ENCODE measurements at places on chromosomes 5 and 9.

DNA sequence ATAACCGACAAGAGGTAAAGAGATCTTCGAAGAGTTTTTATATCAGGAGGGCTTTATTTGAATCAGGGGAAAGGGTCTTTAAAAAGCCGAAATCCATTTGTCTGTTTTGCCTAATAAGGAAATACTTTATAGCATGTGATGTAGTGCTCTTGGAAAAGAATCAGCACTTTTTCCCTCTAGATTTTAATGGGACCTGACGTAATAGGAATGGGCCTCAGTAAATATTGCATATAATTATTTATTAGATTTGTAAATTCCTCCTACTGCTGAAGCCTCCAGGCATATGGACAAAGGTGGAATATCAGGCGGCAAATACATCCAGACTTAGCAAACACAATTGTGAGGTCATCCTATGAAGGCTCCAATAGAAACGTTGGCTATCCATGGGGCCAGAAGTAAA lies 50.9 kb downstream of the ACTBL2 start:
- no peak for DNase-seq

GRCh38 chr5:138849439-138849838 lies 25.7 kb downstream of the LRRTM2 start:
- no peak for DNase-seq

DNA sequence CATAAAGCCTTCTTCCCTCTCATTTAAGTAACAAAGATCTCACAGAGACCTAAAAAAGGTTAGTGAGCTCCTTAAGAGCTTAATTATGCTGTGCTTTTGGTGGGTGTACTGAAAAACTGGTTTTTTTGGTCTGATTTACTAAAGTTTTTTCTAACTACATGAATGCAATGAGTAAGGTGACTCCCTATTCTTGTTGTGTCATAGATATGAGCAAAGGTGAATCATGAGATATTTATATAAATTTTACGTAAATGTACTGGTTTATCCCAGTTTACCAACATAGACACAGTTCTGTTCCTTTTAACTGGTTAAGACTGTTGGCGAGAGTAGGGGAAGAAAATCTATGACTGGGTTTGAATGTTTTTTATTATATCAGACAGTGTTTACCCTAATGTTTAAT lies 250.5 kb downstream of the NR2F1-AS1 start:
- DNase-seq: no peak

DNA sequence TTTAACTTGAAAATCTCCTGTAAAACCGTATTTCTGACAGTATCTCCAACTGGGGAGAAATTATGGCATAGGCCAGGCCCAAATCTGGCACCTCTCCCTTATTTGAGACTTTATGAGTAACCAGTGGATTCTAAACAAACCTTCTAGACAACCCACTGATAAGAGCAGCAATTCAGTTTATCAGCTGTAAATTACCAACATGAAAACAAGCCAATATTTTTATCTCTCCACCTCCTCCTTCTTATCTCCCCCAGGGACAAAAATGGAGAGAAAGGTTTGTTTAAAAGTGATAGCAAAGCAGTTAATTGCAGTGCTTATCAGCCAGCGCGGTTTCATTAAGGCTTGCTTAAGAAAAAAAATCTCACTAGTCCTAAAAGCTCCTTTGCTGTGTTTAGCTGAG lies 53.8 kb downstream of the KCNV2 start:
- no peak for DNase-seq

GRCh38 chr5:154384480-154385235 lies 61.1 kb upstream of the SAP30L start:
- DNase-seq: no peak

DNA sequence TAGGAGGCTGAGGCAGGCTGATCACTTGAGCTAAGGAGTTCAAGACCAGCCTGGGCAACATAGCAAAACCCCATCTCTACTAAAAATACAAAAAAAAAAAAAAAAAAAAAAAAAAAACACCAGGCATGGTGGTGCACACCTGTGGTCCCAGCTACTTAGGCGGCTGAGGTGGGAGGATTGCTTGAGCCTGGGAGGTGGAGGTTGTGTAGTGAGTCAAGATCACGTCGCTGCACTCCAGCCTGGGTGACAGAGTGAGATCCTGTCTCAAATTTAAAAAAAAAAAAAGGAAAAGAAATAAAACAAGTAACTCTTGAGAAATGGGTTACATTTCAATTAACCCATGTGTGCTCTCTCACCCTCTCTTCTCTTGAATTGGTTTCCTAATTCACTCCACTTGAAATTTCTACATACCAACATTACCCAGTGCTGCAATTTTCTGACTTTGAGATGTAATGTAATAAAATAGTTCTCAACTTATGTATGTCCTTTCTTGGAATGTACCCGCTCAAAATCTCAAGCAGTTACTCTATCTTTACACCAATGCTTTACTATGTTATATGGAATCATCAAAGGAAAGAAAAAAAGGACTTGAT lies 35.8 kb downstream of the TMEM245 start:
- DNase-seq: no peak

DNA sequence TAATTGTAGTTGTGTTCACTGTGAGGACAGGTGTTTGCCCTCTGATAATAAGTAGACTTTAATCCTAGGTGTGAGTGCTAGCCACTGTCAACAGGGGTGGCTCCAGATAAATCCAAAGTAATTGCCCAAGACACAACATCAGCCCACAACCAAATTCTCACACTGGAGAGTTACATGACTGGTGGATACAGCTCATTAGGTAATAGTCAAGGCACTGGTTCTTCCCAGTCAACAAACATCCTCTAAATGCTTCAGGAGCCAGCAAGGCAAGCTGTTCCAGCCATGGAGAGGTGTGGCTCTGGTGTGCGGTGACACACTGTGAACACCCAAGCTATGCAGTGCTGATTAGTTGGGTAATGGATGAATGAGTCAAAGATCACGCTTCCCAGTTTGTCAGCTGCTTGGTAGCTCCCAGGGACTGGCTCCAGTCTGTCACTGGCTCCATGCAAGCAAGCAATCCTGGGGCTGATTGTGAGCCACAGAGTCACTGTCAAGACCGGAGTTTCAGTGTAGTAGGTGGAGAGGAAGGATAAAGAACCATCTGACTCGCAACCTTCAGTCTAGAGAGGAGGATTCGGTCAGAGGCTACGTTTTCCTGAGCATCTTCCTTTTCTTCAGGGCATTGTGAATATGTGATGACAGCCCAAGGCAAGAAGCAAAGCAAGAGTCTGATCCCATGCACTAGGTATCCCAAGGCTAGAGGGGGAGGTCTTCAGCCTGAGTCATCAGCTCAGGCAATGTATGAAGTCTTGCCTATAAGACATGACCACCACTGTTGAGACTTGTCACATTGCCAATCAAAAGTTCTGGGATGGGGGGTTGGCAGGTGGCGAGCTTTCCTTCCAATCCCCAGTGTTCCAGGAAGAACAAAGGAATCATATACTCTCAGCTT lies 63.1 kb downstream of the UGCG start:
- peak; percentile 88 for DNase-seq

GRCh38 chr5:65742565-65743231 lies 20.7 kb downstream of the NLN start:
- DNase-seq: peak; percentile 92

DNA sequence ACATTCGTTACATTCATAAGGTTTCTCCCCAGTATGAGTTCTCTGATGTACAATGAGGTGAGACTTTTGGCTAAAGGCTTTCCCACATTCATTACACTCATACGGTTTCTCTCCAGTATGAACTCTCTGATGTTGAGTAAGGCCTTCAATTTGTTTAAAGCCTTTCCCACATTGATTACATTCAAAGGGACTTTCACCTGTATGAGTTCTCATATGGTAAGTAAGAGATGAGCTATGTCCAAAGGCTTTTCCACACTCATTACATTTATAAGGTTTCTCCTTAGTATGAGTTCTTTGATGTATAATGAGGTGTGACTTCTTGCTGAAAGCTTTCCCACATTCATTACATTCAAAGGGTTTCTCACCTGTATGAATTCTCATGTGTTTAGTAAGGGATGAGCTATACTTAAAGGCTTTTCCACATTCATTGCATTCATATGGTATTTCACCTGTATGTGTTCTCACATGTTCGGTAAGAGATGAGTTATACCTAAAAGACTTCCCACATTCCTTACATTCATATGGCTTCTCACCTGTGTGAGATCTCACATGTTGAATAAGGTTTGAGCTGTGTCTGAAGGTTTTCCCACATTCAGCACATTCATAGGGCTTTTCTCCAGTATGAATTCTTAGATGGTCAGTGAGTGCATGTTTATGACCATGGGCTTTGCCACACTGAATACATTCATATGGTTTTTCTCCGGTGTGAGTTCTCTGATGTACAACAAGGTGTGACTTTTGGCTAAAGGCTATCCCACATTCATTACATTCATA lies 13.5 kb downstream of the ZFP37 start:
- DNase-seq: no peak

DNA sequence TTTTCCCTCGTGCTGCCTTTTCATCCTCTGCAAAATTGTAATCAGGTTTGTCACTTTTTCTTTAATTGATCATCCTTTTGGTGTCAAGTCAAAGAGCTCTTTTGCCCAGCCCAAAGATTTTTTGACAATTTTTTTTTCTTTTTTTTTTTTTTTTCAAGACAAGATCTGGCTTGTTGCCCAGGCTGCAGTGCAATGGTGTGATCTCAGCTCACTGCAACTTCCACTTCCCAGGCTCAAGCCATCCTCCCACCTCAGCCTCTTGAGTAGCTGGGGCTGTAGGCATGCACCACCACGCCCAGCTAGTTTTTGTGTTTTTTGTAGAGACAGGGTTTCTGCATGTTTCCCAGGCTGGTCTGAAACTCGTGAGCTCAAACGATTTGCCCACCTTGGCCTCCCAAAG lies 36.7 kb downstream of the CDK7 start:
- DNase-seq: peak; percentile 77

DNA sequence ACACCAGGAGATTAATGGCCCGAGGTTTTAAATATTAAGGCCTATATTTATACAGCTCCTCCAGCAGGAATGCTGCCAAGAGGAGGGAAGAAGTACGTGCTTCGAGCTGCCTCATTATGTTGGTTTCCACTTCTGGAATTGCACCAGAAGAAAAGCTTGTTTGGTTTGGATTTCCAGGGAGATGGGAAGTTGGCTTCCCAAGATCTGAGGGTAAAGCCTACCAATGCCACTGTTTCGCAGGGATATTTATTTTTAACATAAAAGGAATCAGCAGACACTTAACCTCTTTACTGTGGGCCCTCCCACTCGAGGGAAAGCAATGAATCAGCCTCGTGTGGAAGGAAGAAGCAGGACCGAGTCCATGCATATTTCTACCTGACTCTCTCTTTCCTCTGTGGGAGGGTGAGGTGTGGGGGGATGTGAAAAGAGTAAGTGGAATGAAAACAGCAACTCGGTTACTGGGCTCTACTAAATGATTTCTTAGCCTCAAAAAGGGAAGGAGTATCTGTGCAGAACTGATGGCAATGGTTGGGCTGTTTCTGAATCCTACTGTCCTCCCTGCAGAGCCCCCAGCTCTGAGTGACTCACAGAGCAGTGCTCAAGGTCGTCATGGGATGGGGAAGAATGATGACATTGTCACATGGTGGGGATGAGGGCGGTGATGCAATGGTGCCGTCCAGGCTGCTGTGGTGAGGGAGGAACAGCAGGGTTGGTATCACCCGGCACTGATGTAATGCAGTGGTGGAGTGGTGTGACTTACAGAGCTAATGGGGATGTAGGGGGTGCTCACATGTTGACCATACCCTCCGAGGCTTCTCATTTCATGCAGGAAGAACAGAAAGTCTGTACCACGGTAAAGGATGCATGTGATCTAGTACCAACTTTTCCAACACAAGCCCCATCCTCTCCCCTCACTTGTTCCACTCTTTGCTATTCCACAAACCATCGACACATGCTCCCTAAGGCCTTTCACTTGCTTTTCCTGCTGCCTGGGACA lies 215.0 kb upstream of the PANK3 start:
- peak; percentile 85 for DNase-seq

DNA sequence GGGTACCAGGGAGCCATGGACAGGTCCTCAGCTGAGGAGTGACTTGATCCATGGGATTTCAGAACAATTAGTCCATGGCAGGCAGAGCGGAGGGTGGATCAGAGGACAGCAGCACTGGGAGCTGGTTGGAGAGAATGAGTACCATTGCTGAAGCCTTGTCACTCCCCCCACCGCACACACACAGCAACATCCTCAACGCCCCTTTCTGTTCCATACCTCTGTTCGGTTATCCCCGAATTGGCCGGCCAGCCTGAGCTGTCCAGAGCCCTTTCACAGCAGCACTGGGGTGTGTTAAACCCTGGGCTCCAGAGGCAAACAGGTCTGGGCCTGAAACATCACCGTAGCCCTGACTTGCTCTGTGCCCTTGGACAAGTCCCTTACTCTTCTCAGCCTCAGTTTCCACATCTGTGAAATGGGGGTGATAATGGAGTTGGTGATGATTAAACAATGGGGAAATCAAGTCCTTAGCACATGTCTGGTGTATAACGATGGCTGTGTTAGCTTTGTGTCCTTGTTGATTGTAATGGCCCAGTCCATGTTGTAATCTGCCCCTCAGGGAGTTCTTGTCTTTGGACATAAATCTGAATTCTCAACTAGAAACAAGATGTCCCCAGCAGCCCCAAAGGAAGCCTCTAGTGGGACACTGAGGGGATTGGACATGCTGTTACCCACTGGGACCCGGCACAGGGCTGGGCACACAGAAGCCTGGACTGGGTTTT lies 16.9 kb downstream of the GSN start:
- no peak for DNase-seq

DNA sequence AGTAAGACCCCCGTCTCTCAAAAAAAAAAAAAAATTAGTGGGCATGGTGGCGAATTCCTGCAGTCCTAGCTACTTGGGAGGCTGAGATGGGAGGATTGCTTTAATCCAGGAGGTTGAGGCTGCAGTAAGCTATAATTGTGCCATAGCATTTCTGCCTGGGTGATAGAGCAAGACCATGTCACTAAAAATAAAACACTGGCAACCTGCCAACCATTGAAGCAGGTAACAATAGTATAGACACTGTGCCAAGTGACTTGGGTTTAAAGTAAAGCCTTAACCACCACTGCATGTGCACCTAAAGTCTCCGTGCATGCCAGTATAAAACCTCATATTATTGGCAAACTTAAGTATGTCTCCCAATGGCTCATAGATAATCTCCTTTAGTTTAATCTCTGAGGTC lies 3.4 kb upstream of the APBA1 start:
- DNase-seq: no peak

DNA sequence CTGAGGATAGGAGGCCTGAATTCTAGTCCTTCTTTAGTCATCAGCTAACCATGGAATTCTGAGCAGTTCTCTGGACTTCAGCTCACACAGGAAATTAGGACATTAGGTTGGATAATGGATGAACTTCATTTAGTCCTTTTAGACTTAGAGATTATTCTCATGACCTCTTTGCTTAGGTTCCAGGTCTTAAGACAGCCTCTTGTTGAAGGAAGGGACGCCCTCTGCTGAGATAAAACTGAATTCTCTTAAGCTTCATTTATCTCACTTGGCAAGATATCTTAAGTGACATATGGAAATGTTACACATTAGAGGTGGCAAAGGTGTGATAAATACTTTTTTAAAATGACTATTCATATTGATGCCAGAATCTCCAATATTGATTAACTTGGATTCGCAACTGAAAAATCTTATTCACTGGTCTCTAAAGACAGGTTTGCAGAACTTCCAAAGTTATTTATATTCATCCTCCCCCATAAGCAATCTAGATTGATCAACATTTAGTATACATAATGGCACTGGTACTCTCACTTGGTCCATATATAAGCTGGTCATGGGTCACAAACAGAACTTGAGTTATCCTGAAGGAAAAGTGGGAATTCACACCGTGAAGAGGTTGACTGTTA lies 16.9 kb upstream of the ZNF366 start:
- DNase-seq: peak; percentile 83

- DNase-seq: no peak
Observed at GRCh38 chr9:17611342-17611741, 32.5 kb downstream of the SH3GL2 start.

All from fibroblast of skin of scalp (primary cell).